OCI-M1 (cell line): ENCODE measurements at places on chromosomes 3 and 15.

DNA sequence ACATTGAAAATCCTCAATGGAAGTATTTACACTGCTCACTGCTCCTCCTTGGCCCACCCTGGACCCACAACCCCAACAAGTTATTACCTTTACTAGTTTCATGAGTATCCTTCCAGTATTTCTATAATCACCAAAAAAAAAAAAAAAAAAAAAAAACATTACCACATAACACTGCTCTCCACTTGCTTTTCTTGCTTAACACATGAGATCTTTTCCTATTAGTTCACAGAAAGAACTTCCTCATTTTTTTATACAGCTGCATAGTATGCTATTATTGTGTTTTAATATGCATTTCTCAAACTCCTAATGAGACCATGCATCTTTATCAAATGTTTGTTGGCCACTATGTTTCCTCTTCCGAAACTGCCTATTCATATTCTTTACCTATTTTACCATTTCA is 14.6 kb downstream of the GABPB1 start:
- peak; percentile 64 for DNase-seq

- DNase-seq: peak; percentile 86
Observed at GRCh38 chr3:179451265-179452175, at the start of gene GNB4. GNB4 (minus strand) TSS chr3:179451470; CDS start chr3:179426200, 25,270 bp downstream.

DNA sequence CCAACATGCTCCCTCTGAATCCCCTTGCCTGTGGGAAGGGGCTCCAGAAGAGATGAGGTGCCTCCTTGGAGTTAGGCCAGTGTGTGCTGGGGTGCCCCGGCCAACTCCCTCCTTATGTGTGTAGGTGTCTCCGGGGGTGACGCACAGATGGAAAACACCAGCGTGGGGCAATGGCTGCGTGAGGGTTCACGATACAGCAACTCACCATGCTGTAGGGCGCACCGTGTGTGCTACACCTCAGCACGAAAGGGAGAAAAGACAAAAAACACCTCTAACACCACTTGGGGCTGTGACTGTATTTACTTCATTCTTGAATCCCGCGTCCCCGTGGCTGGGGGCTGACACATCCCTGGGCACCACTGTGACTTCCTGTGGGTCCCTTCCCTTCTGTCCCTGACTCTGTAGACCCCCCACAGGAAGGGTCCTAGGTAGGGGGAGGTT is 1.6 kb upstream of the CALML4 start:
- DNase-seq: no peak

- no peak for DNase-seq
Observed at GRCh38 chr3:57091521-57092273, 31.2 kb downstream of the SPATA12 start.

DNA sequence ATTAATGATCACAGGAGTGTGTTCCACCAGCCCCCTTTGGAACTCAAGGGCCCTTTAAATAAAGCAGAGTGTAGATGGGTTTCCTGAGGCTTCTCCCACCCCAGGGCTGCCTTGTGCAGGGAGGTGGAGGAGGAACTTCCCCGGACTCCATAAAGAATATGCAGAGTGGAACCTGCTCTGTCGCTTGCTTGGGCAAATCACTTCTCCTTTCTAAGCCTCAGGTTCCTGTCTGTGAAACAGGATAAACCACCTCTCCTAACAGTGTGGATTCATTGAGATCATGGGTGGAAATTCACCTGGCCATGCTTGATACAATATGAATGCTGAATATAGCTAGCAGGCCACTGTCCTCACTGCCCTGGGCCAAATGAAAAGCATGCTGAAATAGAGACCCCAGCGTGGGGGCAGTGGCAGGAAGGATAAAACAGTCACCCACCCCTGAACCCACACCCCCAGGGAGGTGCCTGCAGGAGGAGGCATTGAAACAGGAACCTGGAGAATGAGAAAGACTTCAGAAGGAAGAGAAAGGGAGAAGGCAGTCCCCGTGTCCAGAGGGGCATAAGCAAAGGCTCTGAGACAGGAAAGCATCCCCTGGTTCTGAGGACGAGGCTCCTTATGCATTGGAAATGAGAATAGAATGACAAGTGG is 41.1 kb upstream of the CHRNB4 start:
- no peak for DNase-seq

- DNase-seq: no peak
Observed at GRCh38 chr3:155112661-155113389, 32.7 kb downstream of the MME start.

DNA sequence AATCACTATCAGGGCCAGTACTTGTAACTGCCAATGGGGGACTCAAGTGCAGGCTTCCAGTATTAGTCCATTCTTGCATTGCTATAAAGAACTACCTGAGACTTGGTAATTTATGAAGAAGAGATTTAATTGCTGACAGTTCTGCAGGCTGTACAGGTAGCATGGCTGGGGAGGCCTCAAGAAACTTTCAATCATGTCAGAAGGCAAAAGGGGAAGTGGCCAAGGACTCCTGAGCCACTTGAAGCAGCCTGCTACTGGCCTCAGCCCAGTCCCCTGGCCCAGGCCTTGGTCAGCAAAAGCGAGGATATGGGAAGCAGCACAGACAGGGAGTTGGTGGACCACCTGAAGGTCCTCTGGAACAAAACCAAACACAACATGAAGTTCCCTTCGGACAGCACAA is 29.2 kb upstream of the OR5K1 start:
- DNase-seq: peak; percentile 42
